ENCODE measurements at places on chromosomes 16 and 17.

DNA sequence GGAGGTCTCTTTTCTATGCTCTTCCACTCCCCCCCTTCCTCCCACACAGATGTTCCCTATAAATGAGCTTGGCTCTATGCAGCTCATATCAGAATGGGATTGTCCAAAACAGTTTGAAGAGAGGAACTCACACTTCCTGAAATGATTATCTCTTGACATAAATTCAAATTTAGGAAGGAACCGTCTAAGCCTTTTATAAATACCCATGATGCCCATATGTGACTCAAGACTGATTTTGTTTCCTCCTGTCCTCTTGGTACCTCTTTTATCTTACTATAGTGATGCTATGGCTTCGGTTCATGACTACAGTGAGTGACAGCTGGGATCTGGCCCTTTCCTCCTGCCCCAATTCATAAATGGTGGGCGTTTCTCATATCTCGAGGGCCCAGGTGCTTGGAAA lies 16.6 kb upstream of the TERF2 start:
- peak overlapping the region; percentile 56 for H3K27ac ChIP-seq
- DNase-seq, result no peak
- H3K36me3 ChIP-seq, result no peaks in the 10 kb centered on the region
- no peak overlapping the region for H3K4me3 ChIP-seq
- peaks cover 7% of the 10 kb centered on the region for H3K4me1 ChIP-seq

GRCh38 chr17:9427465-9428315 lies 147.9 kb downstream of the STX8 start:
- no peaks in the 10 kb centered on the region for H3K27me3 ChIP-seq
- H3K36me3 ChIP-seq, result no peaks in the 10 kb centered on the region
- H3K4me1 ChIP-seq, result no peaks in the 10 kb centered on the region
- DNase-seq, result no peak
- no peak overlapping the region for H3K27ac ChIP-seq

GRCh38 chr16:81625544-81626153 lies 153.4 kb upstream of the PLCG2 start:
- H3K27me3 ChIP-seq, result no peaks in the 10 kb centered on the region
- DNase-seq, result peak; percentile 38
- H3K27ac ChIP-seq, result no peak overlapping the region
- no peaks in the 10 kb centered on the region for H3K36me3 ChIP-seq
- H3K4me1 ChIP-seq, result peaks cover 7% of the 10 kb centered on the region
- H3K4me3 ChIP-seq, result no peak overlapping the region

DNA sequence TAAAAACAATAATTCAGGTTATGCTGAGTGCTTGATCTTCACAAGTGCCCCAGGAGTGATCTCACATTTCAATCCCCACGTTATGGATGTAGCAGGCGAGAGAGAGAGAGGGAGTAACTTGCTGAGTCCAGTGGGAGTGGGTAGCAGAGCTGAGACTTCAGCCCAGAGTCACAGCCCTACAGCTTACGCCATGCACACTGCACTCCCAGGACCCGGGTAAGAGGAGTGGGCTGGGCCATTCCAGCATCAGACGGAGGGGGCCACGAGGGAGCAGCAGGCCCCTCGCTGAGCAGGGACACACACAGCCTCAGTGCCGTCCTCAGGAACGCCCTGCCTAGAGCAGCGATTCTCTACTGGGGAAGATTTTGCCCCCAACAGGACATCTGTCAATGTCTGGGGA lies 9.8 kb upstream of the KIF19 start:
- H3K36me3 ChIP-seq, result no peaks in the 10 kb centered on the region
- no peak overlapping the region for H3K27ac ChIP-seq
- H3K4me3 ChIP-seq, result no peak overlapping the region
- DNase-seq, result no peak
- no peaks in the 10 kb centered on the region for H3K27me3 ChIP-seq

GRCh38 chr17:65751263-65751662 lies 189.8 kb upstream of the AXIN2 start:
- H3K27ac ChIP-seq, result no peak overlapping the region
- no peak overlapping the region for H3K4me3 ChIP-seq
- no peaks in the 10 kb centered on the region for H3K27me3 ChIP-seq
- H3K4me1 ChIP-seq, result peaks cover 4% of the 10 kb centered on the region
- no peaks in the 10 kb centered on the region for H3K36me3 ChIP-seq

- peak overlapping the region; percentile 84 for H3K27ac ChIP-seq
- peak; percentile 95 for DNase-seq
- peaks cover 33% of the 10 kb centered on the region for H3K4me1 ChIP-seq
- H3K36me3 ChIP-seq, result no peaks in the 10 kb centered on the region
These were observed 19.2 kb downstream of the ARHGAP27 start for GRCh38 chr17:45413498-45413923.

- H3K27ac ChIP-seq, result no peak overlapping the region
- no peak overlapping the region for H3K4me3 ChIP-seq
- H3K36me3 ChIP-seq, result no peaks in the 10 kb centered on the region
These were observed 22.1 kb downstream of the NT5M start for GRCh38 chr17:17325228-17325627.

GRCh38 chr16:82281544-82281943 lies 111.5 kb upstream of the MPHOSPH6 start:
- no peaks in the 10 kb centered on the region for H3K27me3 ChIP-seq
- no peaks in the 10 kb centered on the region for H3K4me1 ChIP-seq
- DNase-seq, result no peak
- no peak overlapping the region for H3K4me3 ChIP-seq
- H3K36me3 ChIP-seq, result no peaks in the 10 kb centered on the region

GRCh38 chr16:67917140-67917851 lies 14.4 kb downstream of the CTRL start:
- H3K4me1 ChIP-seq, result no peaks in the 10 kb centered on the region
- H3K4me3 ChIP-seq, result no peak overlapping the region
- no peak overlapping the region for H3K27ac ChIP-seq
- H3K27me3 ChIP-seq, result no peaks in the 10 kb centered on the region
- H3K36me3 ChIP-seq, result no peaks in the 10 kb centered on the region

DNA sequence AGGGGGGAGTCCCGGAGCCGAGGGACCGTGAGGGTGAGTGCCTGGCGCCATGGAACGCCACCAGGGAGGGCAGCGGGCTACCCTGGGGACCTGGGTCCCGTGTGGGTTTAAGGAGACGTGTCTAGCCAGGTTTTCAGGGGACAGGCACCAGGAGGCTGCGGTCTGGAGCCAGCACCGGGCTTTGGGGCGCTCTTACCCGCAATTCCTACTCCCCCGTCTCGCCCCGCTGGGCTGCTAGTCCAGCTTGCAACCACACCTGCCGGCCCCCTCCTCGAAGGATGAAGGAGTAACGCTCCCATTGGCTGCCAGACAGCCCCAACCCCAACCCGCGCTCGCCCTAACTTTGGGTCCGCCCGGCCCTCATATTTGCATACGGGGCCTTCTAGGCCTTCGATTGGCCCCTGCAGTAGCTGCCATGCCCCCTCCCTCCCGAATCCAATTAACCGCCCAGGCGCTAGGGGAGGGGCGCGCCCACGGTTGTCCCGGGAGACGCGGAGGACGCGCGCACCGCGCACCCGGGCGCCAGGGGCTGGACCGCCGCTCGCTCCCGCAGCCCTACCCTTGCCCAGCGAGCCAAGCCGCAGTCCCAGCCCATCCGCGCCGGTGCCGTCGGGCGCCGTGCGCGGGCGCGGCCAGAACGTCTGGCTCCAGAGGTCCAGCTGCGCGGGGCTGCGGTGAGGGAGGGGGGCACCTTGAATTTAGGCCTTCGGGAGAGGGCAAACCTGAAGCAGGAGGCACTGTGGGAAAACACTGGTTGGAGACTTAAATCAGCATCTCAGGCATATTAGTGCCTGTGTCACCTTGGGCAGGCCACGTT lies at the start of gene TTLL6:
TSS of gene TTLL6 (minus strand) at position 456 of the 817 bp plus-strand sequence. CDS start at position 299, 157 bp downstream.
- H3K27me3 ChIP-seq, result no peaks in the 10 kb centered on the region
- H3K4me3 ChIP-seq, result peak within 1 kb of the TSS; percentile 41

GRCh38 chr16:54424043-54424451 lies 137.5 kb upstream of the IRX3 start:
- H3K4me3 ChIP-seq, result no peak overlapping the region
- H3K4me1 ChIP-seq, result no peaks in the 10 kb centered on the region
- H3K36me3 ChIP-seq, result no peaks in the 10 kb centered on the region
- H3K27me3 ChIP-seq, result no peaks in the 10 kb centered on the region
- DNase-seq, result no peak

DNA sequence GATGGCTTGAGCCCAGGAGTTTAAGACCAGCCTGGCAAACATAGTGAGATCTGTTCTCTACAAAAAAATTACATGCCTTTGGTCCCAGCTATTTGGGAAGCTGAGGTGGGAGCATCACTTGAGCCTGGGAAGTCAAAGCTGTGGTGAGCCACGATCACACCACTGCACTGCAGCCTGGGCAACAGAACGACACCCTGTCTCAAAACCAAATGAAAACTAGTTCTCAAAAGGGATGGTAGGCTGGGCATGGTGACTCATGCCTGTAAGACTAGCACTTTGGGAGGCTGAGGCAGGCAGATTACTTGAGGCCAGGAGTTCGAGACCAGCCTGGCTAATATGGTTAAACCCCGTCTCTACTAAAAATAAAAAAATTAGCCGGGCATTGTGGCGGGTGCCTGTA lies 31.1 kb downstream of the PPM1D start:
- H3K27ac ChIP-seq, result no peak overlapping the region
- no peaks in the 10 kb centered on the region for H3K27me3 ChIP-seq
- no peak overlapping the region for H3K4me3 ChIP-seq
- peaks cover 8% of the 10 kb centered on the region for H3K36me3 ChIP-seq
- no peaks in the 10 kb centered on the region for H3K4me1 ChIP-seq
- DNase-seq, result no peak

Measured in colonic mucosa (tissue), 4 donors.